ENCODE measurements at places on chromosomes 5 and 9. TPM values are rescaled to one million over a fixed set of nuclear protein-coding genes. Genes with fewer than 3 reads are reported as not detected.

Gene CNTNAP3
- total RNA-seq = 0.15 TPM

Gene PHF24
- under 0.01 TPM for total RNA-seq

Gene PCDHB4
- total RNA-seq = 0.17 TPM

Gene SPATA31E1
- not detected for total RNA-seq

Gene CSF1R
- total RNA-seq = under 0.01 TPM

Gene SOHLH1
- not detected for total RNA-seq

Gene SPINK6
- not detected for total RNA-seq

Gene TSPAN17
- total RNA-seq = 33.7 TPM
